Activated CD4-positive, alpha-beta T cell treated with anti-CD3 and anti-CD28 coated beads, Interleukin-2, amount 10 ng/mL, durations not matched to agents 7 days and 5 days (primary cell): ENCODE measurements at places on chromosomes 1 and 21. TPM values are rescaled to one million over a fixed set of nuclear protein-coding genes. Genes with fewer than 3 reads are reported as not detected.

GRCh38 chr1:150142083-150142482 lies 7.6 kb upstream of the PLEKHO1 start:
- H3K27ac ChIP-seq, result no peak overlapping the region
- peaks cover 19% of the 10 kb centered on the region for H3K4me1 ChIP-seq
- peaks cover 3% of the 10 kb centered on the region for H3K36me3 ChIP-seq
- peaks cover 2% of the 10 kb centered on the region for H3K27me3 ChIP-seq

GRCh38 chr1:153447498-153448170 lies 12.8 kb downstream of the S100A7 start:
- H3K4me3 ChIP-seq, result no peak overlapping the region
- H3K36me3 ChIP-seq, result no peaks in the 10 kb centered on the region
- no peaks in the 10 kb centered on the region for H3K4me1 ChIP-seq
- DNase-seq, result no peak
- H3K27ac ChIP-seq, result no peak overlapping the region

DNA sequence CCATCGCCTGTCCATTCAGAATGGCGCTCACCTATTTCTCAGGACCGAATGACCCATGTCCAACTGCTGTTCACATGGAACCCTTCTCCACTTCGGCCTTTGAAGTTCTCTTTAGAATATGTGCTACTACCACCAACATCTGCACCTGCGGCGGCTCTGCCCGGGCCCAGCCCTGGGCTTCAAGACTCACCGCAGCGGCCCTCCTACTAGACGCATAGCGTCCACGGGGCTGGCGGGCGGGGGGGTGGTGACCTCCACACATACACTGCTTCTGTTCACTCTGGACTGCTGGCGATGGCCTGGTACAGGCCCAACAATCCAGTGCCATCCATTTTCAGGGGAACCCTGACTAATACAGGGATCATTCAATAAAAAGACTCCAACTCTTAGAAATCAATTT lies 394.2 kb downstream of the VAV3 start:
- no peak overlapping the region for H3K4me3 ChIP-seq
- H3K36me3 ChIP-seq, result no peaks in the 10 kb centered on the region
- H3K27me3 ChIP-seq, result no peaks in the 10 kb centered on the region
- no peak for DNase-seq
- H3K4me1 ChIP-seq, result no peaks in the 10 kb centered on the region

DNA sequence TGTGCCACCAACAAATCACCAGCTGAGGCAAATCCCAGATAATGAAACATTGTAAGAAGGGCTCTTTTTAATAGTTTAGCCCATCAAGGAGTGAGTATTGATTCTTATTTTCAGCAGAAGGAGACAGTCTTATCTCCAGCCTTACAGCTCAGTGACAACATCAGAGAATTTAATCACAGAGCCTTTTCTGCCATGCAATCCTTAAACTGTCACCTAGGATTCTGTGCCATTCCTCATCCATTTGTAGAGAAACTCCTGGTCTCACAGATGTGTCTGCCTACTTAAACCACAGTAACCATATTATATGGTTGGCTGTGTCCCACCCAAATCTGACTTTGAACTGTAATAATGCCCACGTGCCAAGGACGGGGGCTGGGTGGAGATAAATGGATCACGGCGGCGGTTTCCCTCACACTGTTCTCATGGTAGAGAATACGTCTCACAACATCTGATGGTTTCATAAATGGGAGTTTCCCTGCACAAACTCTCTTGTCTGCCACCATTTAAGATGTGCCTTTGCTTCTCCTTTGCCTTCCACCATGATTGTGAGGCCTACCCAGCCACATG lies 217.7 kb downstream of the RERE start:
- no peak overlapping the region for H3K27ac ChIP-seq
- H3K27me3 ChIP-seq, result no peaks in the 10 kb centered on the region
- DNase-seq, result no peak
- H3K4me1 ChIP-seq, result peaks cover 64% of the 10 kb centered on the region
- no peak overlapping the region for H3K4me3 ChIP-seq
- H3K36me3 ChIP-seq, result peaks cover 7% of the 10 kb centered on the region

DNA sequence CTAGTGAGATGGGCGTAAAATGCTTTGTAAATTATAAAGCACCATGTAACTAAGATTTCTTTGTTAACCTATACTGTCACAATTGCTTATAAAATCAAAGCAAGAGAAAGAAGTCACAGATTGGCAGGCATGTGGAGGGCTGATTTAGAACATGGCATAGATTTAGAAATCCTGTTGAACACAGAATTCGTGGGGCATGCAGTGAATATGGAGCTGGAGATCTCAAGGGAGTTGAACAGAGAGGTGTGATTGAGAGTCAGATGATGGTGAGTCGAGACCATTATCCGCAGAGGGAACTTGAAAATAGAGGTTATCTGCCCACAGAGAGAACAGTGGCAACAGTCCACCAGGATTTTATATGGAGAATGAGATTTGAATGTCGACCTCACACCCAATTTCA lies 27.6 kb downstream of the PBX1 start:
- H3K27me3 ChIP-seq, result peaks cover 1% of the 10 kb centered on the region
- H3K36me3 ChIP-seq, result no peaks in the 10 kb centered on the region
- no peak for DNase-seq
- H3K4me3 ChIP-seq, result no peak overlapping the region
- H3K27ac ChIP-seq, result no peak overlapping the region
- no peaks in the 10 kb centered on the region for H3K4me1 ChIP-seq

DNA sequence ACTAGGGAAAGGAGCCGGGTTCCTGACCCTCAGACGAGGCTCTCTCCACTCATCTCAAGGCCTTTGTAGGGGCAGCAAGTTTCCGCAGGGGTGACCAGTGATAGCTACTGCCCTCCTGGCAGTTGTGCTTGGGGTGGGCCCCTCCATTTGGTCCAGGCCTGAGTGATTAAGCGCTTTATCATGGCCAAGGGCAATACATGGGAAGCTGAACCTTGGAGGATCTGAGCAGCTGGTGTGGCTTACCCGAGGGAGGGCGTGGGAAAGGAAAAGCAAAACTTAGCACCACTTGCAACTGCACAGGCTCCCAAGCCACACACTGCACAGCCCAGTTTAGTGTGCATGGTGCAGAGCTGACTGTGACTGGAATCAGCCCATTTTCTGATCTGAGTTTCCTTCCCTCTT lies 47.8 kb downstream of the GADD45A start:
- no peak overlapping the region for H3K27ac ChIP-seq
- no peak overlapping the region for H3K4me3 ChIP-seq
- DNase-seq, result no peak
- no peaks in the 10 kb centered on the region for H3K27me3 ChIP-seq
- no peaks in the 10 kb centered on the region for H3K36me3 ChIP-seq

DNA sequence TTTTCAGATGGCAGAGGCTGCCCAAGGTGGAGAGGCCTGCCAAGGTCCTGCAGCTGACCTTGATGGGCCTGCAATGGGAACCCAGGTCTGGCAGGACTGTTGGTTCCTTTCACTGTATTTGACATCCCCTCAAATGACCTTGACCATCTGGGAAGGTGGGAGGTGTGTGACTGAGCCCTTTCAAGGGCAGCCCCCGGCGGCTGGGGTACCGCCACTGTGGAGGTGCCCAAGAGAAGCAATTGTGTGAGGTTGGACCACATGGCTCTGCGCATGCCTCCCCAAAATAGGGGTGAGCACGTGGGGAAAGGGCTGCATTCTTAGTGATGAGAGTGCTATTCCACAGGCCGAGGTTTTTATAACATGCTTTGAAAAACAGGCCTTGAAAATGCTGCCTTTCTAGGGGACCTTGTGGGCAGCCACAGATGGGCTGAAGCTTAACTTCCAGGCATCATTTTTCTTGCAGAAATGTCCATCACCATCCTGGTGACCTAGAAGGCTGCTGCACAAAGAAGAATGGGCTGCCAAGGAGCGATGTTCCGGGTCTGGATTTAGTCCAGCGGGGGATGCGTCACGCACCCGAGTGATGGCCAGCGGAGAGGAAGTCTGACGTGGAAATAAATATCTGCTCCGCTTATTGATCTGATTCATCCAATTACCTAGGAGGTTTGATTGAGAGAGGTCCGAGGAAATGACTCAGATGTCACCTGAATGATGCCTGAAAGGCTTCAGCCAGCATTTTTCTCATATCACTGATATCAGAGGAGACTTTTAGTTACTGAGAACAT lies 16.5 kb upstream of the UTS2 start:
- no peak overlapping the region for H3K4me3 ChIP-seq
- H3K27ac ChIP-seq, result no peak overlapping the region
- no peaks in the 10 kb centered on the region for H3K36me3 ChIP-seq
- H3K27me3 ChIP-seq, result no peaks in the 10 kb centered on the region
- no peaks in the 10 kb centered on the region for H3K4me1 ChIP-seq
- no peak for DNase-seq

GRCh38 chr1:162144268-162144667 lies 74.8 kb downstream of the NOS1AP start:
- H3K36me3 ChIP-seq, result no peaks in the 10 kb centered on the region
- H3K27me3 ChIP-seq, result peaks cover 21% of the 10 kb centered on the region
- H3K4me1 ChIP-seq, result no peaks in the 10 kb centered on the region
- DNase-seq, result no peak
- H3K27ac ChIP-seq, result no peak overlapping the region

DNA sequence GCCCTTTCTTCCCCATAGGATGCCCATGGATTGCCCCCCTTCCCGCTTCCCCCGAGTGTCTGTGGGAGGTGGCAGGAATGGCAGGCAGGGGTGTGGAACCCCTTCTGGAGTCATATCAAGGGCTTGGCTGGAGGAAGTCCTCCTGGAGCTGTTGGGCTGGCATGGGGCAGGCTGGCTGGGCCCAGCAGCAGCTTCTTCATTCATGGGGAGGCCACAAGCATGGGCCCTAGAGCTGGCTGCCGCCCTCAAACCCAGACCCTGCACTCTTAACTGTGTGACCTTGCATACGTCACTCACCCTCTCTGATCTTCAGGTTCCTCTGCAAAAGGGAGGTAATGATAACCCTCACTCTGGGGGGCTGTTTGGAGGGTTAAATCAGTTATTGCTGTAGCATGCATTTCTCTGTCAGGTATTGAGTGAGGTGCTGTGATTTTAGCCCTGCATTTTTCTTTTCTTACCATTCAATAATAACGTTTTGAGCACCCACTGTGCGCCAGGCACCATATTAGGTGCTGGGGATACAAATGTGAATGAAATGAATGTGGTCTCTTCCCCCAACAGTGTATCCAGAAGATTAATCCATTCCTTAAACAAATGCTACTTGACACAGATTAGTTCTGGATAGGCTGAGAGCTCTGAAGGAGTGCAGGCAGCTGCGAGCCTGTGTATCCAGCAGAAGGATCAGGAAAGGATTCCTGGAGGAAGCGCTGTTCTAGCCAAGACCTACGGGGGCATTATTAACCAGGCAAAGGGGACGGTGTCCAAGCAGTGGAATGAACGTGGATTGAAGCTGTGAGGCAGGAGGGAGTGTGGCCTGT lies 9.3 kb downstream of the PCSK9 start:
- no peak overlapping the region for H3K27ac ChIP-seq
- H3K4me3 ChIP-seq, result no peak overlapping the region
- no peak for DNase-seq
- no peaks in the 10 kb centered on the region for H3K36me3 ChIP-seq

DNA sequence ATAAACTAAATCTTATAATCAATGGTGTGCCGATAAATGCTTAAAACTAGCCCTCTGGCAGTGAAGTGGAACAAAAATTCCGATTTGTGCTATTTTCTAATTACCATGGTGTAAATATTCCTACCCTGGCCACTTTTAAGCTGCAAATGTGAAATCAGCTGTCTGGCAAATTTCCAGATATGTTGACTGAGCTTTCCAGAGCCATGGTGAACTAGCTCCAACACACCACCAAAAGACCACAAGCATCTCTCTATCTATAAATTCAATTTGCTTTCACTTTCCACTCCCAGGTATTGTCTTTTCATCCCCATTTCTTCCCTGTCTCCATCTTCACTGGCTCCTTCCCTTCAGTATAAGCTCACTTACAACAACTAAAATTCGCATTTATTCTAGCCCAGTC lies 152.3 kb upstream of the RGS18 start:
- DNase-seq, result no peak
- no peak overlapping the region for H3K4me3 ChIP-seq
- H3K27me3 ChIP-seq, result no peaks in the 10 kb centered on the region
- H3K4me1 ChIP-seq, result no peaks in the 10 kb centered on the region
- H3K36me3 ChIP-seq, result no peaks in the 10 kb centered on the region
- H3K27ac ChIP-seq, result no peak overlapping the region

Gene HIVEP3
- 18.4 TPM for total RNA-seq

Gene PRAMEF18
- not detected for total RNA-seq

Gene TP73
- total RNA-seq, result 2.0 TPM

Gene CTPS1
- 54.6 TPM for total RNA-seq

Gene DDR2
- total RNA-seq, result 0.02 TPM

Gene DCDC2B
- 0.10 TPM for total RNA-seq
